ENCODE measurements at places on chromosomes 13 and 19.

- no peak for DNase-seq
Observed at GRCh38 chr13:42246541-42246940, 25.4 kb upstream of the AKAP11 start.

- no peak for DNase-seq
Observed at GRCh38 chr19:7618771-7619510, 10.4 kb downstream of the XAB2 start.

DNA sequence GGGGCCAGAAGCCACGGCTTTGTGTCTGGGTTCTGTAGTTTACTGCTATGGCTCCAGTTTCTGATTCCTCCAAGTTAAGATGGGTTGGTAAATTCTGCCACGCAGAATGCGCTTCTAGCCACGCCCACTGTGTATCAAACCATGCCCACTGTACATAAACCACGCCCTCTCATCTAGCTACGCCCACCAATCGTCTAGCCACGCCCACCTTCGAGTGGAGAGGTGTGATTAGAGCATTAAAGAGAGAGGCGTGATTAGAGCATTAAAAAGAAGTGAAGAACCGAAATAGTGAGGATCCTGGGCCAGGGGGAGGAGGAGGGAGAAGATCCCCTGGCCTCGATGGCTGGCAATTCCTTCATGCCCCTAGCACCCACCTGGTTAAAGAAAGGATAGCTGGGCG lies 43.7 kb upstream of the ADGRE5 start:
- DNase-seq: no peak

GRCh38 chr13:63954683-63955082 lies 2539.0 kb upstream of the PCDH20 start:
- DNase-seq: no peak

- DNase-seq: no peak
Observed at GRCh38 chr19:4007836-4008539, 452 bp downstream of the PIAS4 start.

DNA sequence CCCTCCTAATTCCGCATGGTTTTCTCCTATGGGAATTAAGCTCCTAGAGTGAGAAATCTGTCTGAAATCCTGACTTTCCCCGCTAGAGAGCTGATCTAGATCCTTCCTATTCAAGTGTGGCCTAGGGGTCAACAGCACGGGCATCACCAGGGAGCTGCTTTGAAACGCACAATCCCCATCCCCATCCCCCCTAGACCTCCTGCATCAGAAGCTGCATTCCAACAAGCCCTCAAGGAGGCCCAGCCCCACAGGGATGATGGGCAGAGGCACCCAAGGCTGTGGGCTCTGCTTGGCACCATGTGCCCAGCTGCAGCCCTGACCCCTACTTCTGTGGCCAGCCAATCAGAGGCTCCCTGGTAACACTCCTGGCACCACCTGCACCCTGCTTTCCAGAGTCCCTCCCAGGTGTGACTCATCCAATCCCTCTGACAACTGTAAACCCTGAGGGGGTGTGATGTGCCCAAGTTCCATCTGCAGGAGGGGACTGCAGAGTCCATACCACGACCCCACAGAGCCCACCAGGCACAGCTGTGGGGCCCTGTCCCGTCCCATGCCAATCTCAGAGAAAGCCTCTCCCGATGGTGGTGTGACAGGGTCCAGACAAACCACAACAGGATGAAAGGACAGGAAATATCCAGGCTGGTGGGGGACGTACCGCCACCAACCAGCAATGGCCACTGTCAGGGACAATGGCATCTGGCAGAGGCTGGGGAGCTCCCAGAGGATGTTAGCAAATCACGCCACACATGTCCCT lies 19.8 kb upstream of the SLC35E1 start:
- no peak for DNase-seq

- no peak for DNase-seq
Observed at GRCh38 chr13:40228496-40228895, 437.9 kb downstream of the FOXO1 start.

DNA sequence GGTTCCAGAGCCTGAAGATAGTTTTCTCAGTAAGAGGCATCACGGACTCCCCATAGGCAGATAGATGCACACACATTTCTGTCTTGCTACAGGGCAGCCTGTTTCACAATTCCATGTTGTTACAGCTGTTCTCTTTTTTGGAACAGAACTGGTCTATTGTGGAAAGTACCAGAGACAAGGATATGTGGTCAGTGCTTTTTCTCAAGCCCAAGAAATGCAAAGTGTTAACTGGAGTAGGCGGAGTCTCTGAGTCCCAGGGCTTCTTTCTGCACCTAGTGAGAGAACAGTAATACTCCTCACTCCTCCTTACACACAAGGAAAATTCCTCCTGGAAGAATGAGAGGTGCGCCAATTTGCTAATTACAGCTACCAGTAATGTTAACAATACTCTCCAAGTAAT lies 141.6 kb upstream of the ARGLU1 start:
- DNase-seq: no peak

DNA sequence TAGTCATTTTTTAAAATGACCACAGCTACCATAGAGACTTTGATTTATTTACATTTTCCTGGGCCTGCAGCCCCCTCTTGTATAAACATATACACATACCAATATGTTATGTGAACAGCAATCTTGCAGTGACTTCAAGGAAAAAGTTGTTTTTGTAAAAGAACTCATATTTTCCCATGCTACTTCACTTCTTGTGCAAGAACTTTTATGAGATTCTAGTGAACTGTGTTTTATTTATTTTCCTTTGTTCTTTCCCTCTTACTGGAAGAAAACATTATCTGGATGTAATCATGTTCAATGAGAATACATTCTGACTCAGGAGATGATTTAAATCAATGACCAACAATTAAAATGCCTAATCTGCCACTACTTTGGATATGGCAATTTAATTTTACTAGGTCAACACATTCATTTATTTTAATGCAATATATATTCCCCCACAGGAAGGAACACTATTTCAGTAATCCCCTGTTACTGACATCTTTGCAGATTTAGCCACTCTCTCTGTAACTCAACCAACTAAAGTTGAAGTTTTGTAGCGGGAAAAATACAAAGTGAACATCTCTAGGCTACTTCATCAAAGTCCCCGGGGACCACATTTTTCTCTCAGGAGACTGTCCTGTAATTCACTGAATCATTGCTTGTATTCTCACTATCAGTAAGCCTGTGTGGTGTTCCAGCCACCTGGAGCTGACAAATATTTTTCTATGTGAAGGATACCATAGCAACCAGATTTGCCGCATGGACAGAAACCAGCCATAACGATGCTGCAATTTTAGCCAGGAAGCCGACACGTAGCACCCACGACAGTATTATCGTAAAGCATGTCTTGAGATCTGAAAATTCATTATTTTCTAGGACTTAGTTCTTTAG lies 90.5 kb downstream of the STARD13 start:
- DNase-seq: no peak

- no peak for DNase-seq
Observed at GRCh38 chr13:31477961-31478360, 261.4 kb upstream of the RXFP2 start.

DNA sequence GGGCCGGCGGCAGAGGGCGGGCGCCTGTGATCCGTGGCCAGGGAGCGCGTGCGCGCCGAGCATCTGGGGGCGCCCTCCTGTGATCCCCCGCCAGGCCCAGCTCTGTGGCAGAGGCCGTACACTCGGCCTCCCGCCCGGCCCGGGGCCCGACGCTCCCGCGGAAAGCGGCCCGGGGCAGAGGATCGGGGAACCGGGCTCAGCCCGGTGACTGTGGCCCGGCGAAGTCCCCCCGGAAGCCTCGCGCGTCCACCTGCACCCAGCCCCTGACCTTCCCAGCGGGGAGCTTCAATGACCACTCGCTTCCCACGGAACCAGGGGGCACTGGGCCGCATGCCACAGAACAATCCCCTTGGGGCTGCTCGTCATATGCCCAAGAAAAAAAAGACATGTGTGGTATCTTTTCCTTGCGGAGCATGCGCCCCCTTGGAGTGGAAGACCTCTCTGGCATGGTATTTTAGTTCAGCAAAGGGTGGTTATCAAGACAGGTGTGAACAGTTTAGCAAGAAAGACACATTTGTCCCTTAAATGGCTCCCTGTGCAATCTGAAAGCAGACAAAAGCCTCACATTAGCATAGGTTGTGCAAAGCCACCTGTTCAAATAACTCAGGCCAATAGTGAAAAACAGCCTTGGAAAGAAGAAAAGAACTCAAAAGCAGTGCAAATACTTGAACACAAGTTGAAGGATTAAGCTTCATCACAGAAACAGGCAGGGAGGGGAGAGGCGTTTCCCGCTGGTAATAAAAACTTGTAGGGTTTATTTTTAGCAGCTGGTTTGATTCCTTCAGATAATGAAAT lies 290.9 kb upstream of the SOX21 start:
- no peak for DNase-seq

- DNase-seq: no peak
Observed at GRCh38 chr13:94968040-94968756, 255.9 kb upstream of the SOX21 start.

- no peak for DNase-seq
Observed at GRCh38 chr19:31154021-31154420, 195.2 kb downstream of the TSHZ3 start.

DNA sequence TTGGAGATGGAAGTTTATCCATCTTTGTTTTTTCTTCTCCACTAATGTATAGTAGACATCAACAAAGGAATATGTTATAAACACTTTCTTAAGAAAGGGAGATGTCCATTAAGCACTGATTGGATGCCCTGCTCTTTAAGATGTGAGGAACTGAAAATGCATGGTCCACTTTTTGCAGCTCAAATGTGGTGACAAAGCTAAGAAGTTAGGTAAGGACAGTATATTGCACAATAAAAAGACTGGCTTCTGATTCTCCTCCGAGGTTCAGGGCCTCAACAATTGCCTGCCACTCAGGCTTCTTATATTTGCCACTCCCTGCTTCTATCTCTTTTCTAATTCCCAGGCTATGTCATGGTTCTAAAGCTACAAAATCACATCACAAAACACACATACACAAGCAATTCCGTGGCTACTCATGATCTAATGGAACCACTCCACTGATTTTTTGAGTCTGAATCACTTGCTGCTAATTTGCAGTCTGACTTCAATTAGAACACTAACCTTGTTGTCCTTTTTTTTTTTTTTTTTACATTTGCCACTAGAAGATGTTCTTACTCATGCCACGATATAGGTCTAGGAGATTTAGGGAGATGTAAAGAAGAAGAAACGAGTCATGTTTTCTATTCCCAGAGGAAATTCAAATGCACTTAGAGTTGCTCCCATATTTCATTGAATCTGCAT lies 29.6 kb upstream of the TNFSF11 start:
- DNase-seq: no peak

GRCh38 chr19:45613926-45614725 lies 12.1 kb upstream of the GPR4 start:
- peak; percentile 34 for DNase-seq

- DNase-seq: no peak
Observed at GRCh38 chr19:54668353-54668752, 5.6 kb downstream of the LILRB4 start.

DNA sequence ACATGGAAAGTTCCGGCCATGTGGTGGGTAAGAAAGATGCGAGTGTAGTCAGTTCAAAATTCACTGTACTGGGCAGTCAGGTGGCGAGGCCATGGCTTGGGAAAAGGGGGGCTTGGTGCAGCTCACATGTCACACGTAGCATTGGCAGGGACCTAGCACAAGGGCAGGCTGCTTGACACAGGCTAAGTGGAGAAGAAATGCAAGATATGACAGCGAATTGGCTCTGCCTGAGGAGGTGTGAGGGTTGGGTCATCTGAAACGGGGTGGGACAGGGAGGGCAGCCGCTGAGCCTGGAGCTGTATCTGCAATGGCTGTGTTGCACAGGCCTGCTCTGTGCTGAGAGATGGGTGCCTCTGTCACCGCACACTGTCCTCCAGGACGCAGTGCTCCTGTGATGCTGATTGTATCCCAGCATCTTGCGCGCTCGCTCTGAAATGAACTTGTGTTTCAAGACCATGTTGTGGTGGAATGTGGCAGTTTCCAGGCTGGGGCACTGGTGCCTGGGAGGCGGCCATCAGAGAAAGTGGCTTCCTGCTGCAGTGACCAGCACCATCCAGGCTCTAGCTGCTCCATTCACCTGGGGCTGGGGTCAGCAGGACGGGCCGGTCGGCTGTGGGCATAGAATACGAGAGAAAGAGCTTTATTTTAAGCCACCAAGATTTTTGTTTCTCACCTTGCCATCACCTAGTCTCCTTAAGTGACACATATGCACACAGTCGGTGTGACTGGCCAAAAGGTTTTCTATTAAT lies 70.3 kb downstream of the TEX29 start:
- DNase-seq: no peak

GRCh38 chr19:13621413-13621812 lies 115.1 kb upstream of the CACNA1A start:
- DNase-seq: peak; percentile 19

- DNase-seq: no peak
Observed at GRCh38 chr13:69243366-69243765, 864.3 kb upstream of the ATXN8OS start.

DNA sequence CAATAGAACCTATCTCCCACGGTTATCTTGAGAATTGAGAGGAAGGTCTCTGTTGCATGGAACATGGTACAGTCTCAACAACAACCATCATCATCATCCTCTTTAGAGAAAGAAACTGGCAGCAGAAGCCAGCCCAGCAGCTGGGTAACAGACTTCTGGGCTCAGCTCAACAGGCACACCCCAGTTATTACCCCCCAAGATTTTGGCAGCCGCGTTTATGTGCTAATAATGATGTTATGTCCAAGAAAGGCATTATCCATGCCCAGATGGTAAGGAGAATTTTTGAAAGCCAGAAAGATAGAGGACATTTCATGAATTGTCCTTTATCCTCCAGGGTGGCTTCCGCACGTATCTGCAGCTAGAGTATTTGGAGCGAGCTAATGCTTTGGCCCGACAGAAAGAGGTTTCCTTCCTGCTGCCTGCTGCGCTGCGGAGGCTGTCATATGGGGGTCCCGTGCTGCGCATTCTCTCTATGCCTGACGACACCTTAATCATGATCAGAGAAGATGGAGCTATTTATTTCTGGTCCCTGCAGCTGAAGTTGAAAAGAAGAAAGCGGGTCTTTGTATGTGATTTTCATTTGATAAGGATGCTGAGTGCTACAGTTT lies 89.9 kb downstream of the TEX26 start:
- no peak for DNase-seq

DNA sequence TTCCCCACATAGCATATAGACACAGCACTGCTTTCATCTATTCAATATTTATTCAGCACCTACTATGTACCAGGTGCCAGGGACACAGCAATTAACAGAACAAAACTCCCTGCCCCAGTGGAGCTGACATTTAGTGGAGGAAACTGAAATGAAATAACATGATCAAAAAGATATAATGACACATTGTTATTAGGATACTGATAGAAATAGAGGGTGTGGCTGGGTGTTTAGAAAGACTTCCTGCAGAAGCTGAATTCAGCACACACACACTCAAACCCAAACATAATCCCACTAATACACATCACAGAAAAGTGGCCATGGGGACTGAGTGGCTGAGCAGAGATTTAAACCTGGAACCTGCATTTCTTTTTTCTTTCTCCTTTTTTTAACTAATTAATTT lies 3.8 kb upstream of the CDC37 start:
- no peak for DNase-seq

DNA sequence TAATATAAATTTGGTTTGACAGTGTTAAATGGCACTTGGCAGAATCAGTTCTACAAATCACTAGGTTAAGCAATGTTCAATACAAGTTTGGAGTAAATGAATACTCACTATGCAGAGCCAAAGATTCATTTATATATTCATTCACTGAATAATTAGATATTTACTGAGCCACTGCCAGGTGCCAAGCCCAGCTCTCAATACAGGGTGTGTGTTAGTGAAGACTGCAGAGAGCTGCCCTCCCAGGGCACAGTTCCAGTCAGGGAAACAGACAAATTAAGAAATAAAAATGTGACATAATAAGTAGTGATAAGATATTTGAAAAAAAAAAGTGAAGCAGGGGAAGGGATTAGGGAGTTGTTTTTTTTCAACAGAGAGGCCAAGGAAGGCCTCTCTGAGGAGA lies 411.7 kb downstream of the KCNRG start:
- DNase-seq: no peak

Data from activated CD4-positive, alpha-beta T cell treated with anti-CD3 and anti-CD28 coated beads for 24 hours (primary cell).